ENCODE measurements at places on chromosomes 16 and 17.

GRCh38 chr16:69867784-69868560 lies 83.2 kb upstream of the CLEC18A start:
- DNase-seq, result no peak

- DNase-seq, result no peak
These were observed 4.4 kb downstream of the CHD9NB start for GRCh38 chr16:53048139-53048915.

- no peak for DNase-seq
These were observed 44.1 kb downstream of the DDX19A start for GRCh38 chr16:70390774-70391173.

GRCh38 chr17:39563476-39563875 lies 44.2 kb downstream of the NEUROD2 start:
- peak; percentile 94 for DNase-seq

DNA sequence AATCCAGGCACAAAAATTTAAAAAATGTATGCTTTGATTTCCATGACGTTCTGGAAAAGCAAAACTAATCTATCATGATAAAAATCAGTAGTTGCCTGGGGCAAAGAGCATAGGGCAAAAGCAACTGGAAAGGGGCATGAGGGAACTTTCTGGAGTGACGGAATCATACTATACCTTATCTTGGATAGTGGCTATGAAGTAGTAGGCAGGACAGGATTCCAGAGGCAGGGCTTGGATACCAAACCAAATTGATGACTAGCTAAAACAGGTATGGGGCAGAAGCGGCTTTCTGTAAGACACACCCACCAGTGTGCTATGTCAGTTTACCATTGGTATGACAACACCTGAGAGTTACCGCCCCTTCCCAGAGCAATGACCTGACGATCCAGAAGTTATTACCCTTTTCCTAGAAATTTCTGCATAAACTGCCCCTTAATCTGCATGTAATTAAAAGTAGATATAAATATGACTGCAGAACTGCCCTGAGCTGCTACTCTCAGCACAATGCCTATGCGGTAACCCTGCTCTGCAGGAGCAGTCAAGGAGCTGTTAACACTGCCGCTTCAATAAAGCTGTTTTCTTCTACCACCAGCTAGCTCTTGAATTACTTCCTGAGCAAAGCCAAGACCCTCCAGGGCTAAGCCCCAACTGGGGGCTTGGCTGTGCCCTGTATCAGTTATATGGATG lies 56.7 kb downstream of the CFDP1 start:
- DNase-seq, result no peak

- no peak for DNase-seq
These were observed 25.5 kb upstream of the BCO1 start for GRCh38 chr16:81212830-81213465.

DNA sequence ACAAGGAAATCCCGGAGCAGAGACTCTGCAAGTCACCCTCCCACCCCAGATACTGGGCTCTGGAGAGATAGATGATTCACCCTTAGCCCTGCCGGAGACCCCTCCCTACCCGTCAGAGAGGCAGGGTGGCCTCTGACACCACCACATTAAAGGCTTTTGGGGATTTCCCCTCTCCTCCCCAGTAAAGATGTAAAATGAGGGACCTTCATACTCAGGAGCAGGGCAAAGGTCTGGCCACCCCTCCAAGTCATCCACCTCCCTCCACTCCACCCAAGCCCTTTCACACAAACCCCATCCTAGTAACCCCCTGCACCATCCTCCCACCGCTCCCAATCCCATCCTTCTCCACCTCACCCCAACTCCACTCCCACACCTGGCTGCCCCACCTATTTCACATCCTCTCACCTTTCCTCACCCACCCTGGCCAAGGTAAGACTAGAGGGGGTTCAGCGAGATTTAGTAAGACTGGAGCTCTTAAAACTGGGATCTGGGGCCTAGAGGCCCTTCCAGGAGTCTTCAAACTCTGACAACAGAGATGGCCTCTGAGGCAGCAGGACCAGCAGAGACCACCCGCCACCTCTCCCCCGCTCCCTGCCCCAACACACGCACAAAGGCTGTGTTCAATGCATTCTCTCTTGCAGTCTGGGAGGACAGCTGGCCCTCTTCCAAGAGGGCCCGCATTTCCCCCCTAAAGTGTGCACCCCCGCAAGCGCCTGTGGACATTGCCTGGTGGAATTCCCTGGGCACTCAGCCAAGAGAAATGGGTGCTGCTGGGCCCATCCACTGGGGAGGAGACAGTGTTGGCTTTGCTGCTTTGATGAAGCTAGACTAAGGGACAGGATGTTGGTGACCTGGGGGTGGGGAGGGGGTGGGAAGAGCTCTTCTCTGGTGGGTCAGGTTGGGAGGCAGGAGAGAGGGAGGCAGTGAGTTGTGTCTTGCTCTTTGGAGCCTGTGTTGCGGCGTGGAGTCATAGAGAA lies 1.1 kb downstream of the ABAT start:
- DNase-seq, result no peak

Data from NCI-H2171 treated with DMSO at 0.1 percent for 48 hours (cell line).